ENCODE measurements at places on chromosomes 11 and 22.

- no peak for DNase-seq
Observed at GRCh38 chr11:13127161-13127560, 118.0 kb downstream of the RASSF10 start.

DNA sequence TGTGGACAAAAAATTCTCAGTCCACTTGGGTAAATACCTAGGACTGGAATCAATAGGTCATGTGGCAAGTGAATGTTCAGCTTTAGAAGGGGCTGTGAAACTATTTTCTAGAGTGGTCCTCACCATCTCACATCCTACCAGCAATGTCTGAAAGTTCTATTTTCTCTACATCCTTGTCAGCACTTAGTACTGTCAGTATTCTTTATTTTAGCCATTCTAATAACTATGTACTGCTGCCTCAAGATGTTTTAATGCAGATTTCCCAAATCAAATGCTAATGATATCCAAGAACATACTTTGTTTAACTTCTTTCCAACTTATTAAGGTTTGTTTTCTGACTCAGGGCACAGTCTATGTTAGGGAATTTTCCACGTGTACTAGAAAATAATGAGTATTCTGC is 317.0 kb downstream of the BRD1 start:
- DNase-seq: no peak

GRCh38 chr11:8233691-8234424 is 29.8 kb downstream of the LMO1 start:
- DNase-seq: no peak

DNA sequence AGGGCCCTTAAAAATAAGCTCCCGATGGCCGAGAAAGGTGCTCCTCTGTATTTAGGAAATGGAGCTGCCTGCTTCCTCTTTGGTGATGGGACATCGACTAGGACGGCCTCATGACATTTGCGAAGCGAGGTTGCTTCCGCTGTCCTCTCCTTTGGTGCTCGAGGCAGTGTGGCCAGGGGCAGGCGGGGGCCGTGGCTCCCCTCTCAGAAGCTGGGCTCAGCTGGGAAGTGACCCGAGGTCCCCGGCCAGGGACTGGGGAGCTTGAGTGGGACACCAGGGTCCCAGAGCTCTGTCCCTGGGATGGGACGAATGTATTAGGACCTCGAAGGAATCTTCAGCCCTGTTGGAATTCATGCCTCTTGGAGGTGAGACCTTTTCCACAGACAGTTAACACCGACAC is 151.1 kb downstream of the CTTN start:
- DNase-seq: no peak

DNA sequence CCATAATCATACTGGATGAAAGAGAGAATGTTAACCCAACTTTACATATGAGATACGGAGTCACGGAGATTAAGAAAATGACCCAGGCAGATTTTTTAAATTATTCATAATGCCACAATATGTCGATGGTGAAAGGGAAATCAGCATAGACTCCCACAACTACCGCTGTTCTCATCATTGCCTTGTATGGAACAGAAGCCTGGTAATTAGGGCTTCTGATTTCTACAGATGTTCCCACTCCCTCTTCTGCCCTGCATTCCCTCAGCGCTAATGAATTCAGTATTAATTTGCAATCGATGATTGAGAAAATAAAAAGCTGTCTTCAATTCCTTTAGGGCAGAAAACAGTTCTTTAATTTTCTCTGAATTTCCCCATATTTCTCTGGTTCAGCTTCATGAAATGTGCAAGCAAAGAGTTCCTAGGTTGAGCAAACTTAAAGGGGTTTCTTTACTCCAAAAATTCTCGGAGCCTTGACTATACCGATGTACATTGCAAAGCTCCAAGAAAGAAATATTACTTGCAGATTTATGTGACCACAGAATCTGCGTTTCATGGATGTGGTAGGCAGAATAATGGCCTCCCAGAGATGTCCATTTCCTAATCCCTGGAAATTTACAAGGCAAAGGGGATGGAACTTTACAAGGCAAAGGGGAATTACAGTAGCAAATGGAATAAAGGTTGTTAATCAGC is 134.9 kb upstream of the ZC3H12C start:
- DNase-seq: no peak

DNA sequence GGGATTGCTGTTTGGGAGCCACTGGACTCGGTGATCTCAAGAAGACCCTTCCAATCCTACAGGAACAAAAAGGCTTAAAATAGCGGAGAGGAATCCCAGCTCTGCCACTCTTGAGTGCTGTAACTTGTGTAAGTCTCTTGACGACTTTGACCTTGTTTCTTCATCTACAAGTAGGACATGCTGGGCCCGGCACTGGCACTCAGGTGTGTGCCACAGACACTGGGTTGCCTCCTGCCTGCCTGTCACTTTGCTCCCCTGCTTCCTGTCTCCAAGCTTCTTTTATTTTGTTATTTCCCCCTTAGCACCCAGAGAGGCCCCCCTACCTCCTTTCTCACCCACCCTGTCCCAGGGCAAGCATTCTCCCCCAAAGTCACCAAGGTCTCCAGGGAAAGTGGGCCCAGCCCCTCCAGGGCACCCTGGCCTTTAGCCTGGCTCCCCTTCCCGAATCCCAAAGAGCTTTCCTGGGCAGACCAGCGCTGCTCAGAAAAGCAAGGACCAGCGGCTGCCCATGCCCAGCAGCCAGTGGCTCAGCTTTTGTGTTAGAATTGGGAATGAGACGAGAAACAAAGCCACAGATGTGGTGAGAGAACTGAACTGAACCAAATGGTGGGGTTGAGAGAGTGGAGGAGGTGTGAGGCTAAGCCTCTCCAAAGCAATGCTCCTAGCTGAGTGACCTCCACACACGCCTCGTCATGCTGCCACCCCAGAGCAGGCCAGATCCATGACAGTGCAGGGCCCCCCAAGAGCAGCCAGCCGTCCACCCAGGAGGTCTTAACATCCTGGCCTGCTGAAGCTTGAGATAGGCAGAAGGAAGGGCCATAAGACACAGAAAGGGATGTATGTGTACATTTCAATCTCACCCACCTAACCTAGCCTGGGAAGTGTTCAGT is 4.5 kb downstream of the TRIM29 start:
- DNase-seq: no peak

- no peak for DNase-seq
Observed at GRCh38 chr11:103942646-103943045, 93.8 kb upstream of the DDI1 start.

- no peak for DNase-seq
Observed at GRCh38 chr11:27329867-27330632, 33.0 kb downstream of the CCDC34 start.

DNA sequence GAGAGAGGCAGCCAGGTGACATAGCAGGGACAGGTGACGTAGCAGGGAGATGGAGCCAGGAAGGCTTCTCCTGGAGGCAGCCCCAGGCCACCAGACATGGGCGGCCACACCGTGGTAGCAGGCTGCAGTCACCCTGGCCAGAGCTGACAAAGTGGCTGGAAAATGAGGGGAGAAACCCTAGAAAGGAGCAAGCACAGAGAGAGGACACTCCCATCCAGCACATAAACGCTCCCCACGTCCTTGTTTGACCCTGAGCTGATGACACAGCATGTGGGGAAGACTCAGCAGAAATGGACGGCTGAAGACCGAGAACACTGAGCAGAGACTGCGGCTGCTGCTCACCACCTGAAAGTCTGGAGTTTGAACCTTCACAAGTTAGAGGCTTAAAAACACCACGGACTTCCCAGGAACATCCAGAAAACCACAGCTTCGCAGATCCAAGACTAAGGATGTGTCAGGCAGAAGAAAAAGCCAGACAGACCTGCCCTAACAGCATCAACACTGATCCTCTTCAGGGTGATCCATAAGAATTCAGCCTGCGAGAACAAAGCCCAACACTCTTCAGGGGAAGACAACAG is 28.7 kb downstream of the DRD4 start:
- no peak for DNase-seq

DNA sequence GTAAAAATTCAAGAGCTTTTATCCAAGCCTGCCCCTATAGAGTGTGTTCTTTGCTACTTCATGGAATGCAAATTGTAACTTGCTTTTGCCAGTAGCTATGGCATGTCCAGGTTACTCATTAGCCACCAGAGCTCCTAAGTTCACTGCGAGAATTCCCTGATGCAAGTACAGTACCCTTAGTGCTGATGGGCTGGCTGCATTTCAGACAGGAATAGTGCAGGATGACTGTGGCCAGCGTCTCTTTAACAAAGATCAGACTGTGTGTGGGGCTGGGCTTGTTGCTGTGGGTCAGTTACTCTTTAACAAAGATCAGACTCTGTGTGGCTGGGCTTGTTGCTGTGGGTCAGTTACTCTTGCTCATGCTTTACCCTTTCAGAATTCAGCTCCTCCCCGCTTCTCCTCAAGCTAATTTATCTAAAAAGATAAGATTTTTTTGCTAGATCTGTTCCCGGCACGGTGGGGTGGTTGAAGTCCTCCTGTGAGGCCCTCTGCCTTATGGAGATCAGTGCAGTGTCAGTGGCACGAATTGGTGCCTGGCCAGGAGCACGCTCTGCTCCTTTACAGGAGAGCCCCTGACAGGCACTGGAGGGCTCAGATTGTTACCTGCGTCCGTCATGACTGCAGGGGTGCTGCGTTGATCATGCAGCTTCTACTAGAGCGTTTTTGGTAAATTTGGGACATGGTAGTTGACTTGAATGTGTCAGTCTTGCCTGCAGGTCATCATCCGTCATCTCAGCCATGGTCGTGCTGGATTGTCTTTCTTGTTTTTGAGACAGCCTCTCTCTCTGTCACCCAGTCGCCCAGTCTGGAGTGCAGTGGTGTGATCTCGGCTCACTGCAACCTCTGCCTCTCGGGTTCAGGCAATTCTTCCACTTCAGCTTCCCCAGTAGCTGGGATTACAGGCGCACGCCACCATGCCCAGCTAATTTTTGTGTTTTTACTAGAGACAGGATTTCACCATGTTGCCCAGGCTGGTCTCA is 27.0 kb downstream of the AP2A2 start:
- DNase-seq: no peak

GRCh38 chr11:85266646-85267045 is 360.5 kb downstream of the DLG2 start:
- DNase-seq: peak; percentile 58

GRCh38 chr22:43345761-43346301 is 2.7 kb upstream of the SCUBE1 start:
- DNase-seq: peak; percentile 15

DNA sequence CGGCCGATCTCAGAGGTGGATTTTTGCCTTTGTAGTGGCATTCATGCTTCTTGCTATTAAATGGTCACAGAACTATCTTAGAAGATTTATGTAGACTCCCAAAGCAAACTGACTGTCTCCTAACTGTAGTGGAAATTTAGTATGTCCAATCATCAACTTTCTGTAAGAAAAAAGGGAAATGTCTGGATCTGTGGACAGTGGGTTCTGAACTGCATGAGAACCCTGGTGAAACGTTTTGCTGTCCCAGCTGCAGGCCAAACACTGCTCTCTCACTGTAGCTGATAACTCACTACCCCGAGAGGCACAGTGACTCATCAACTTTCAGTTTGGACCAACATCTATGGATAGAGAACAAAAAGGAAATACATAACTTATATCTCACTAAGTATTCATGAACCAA is 387.1 kb downstream of the SOX6 start:
- DNase-seq: no peak

- no peak for DNase-seq
Observed at GRCh38 chr11:69284081-69284511, 9.9 kb upstream of the MYEOV start.

DNA sequence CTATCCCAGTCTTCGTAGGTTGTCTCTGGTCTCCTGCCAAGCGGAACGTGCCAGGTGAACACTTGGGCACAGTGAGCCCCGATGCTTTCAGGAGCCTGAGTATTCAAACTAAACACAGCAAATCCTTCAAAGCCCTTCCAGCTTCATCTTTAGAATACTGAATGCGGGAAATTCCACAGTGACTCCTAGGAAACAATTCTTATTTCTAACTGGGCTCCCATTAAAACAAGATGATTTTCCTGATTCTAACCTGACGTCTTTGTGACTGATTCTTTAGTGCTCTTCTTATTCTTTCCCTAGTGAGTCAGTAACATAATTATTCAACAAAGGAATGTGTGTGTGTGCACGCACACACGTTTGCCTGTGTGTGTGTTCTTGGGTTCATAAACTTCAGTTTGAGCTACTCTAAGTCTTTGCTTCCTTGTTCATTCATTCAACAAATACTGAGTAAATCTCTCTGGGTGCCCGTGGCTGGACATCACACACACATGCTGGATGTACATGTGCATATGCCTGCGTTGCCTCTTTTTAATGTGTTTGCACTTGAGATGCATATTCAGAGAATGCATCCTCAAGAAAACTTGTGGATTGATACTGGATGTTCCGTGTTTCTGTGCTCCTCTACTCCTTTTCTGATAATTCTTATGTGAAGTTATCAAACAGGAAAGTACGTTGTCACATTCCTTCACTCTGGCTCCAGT is 134.5 kb downstream of the WNT7B start:
- DNase-seq: no peak

GRCh38 chr22:28822930-28823551 is 22.7 kb upstream of the XBP1 start:
- no peak for DNase-seq
